CD4-positive, alpha-beta T cell treated with Interleukin-1 beta for 1 hour (primary cell): ENCODE measurements at places on chromosomes 3 and 15.
A peak's percentile ranks its signal among the peaks of the same experiment; 100 is the strongest.

- DNase-seq = no peak
Measured at GRCh38 chr3:4083225-4084015, 219.7 kb upstream of the SETMAR start.

- DNase-seq = no peak
Measured at GRCh38 chr15:76184650-76185035, 124.9 kb downstream of the TMEM266 start.

DNA sequence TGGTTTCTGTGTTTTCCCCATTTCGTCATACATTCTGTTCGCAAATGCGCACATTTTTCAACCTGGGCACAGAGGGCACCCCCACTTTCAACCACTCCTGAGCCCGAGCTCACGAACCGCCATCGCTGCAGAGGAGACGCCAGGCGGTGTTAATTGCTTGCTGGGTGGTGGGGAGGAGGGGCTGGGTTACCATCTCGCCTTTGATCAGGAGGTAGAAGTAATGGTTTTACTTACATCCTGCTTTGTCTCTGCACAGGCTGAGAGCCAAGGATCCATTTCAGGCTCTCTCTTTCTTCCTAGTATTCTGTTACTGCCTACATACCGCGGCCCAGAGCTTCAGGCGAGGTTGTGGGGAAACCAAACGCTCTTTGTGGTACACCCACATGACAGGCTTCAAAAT lies 177.3 kb upstream of the WNT5A start:
- no peak for DNase-seq

- no peak for DNase-seq
Measured at GRCh38 chr3:32325201-32325600, 66.5 kb upstream of the CMTM7 start.

DNA sequence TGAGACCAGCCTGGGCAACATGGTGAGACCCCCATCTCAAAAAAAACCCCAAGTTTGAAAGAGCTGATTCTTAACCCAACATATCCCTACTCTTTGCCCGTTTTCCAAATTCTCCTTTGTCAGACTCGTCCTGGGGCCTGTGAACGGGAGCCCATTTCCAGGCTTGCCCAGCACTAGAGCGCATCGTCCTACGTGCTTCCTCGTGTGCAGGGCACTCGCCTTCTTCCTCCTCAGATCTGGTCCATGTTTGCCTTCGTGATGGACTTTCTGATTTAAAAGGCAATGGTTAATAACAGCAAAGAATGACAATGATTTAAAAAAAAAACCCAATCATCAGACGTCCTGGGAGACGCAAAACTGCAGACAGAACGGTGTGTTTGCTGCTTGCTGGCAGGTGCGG lies 10.1 kb downstream of the MELTF start:
- no peak for DNase-seq

GRCh38 chr3:140630366-140630765 lies 47.5 kb upstream of the TRIM42 start:
- no peak for DNase-seq

- no peak for DNase-seq
Measured at GRCh38 chr3:73848173-73848906, 223.6 kb upstream of the PDZRN3 start.

DNA sequence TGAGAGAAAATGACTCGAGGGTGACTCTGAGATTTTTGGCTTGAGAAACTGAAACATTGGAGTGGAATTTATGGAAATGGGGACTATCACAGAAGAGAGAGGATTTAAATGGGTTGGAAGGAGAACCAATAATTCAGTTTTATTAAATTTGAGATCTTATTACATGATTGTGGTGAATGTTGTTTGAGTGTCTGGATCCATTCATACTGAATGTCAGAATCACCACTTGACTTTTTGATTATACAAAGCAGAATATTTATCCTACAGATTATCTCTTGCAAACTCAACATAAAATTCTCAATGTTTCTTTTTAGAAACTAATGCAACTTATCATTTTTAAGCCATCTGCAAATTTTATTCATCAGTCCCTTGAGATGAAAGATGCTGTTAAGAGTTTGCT lies 332.8 kb downstream of the CNTN3 start:
- DNase-seq = no peak

DNA sequence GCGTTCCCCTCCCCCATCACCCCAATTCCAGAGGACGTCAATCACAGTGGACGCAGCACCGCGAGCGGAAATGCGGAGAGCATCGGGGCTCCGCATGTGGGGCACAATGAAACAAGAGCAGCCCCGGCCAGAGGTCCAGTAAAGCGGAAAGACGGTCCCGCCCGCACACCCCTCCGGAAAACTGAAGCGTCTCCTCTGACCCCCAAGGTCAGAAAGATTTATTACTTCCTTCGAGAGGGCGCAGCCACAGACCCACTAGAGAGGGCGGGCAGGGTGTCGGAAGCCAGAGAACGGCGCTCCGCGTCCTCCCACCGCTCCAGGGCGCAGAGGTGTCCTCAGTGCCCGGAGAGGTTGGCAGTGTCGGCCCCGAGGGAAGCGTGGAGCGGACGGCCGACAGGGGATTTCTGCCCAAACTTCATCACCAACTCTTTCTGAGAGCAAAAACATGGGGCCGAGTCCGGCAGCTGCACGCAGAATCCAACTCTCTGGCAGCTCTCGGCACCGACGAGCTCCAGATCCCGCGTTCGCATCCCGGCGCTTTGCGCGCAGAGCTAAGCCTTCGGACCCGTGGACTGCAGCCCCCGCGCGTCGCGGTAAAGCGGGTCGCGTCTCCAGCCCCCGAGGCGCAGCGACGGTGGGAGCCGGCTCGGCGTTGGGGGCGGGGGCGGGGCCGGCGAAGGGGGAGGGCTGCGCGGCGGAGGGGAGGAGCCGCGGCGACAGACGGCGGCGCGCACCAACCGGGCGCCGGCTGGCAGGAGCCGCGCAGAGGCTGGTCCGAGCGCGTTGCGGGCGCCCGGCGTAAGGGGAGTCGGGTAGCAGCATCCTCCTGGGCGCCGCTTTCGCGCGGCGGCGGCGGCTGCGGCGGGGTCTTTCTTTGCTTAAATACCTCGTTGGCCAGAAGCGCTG lies at the start of gene CHST2:
CHST2 (plus strand) TSS at position 763 of the 906 bp plus-strand sequence. CDS start 1,046 bp downstream, outside the sequence.
- DNase-seq = peak; percentile 78
